ENCODE measurements at places on chromosomes 4 and X.

DNA sequence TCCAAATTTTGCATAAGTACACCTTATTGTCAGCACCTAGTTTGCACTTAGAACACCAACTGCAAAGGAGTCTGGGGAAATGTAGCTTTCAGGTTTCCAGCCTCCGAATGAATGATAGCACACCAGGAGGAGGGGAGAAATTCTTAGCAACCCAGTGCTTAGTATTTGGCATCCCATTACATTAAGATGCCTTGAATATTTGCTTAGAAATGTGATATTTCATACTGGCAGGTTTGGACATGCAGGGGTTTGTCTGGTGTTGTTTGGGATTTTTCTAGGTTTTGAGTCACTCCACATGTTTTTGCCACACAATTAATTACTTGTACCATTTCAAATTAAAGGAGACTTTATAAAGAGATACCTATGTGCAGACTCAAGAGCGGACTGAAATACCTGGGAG is 60.3 kb upstream of the CAMK2D start:
- DNase-seq: no peak

GRCh38 chr4:165131247-165131832 is 18.7 kb upstream of the TMEM192 start:
- no peak for DNase-seq

- no peak for DNase-seq
Observed at GRCh38 chr4:140884431-140885058, 128.4 kb upstream of the TBC1D9 start.

DNA sequence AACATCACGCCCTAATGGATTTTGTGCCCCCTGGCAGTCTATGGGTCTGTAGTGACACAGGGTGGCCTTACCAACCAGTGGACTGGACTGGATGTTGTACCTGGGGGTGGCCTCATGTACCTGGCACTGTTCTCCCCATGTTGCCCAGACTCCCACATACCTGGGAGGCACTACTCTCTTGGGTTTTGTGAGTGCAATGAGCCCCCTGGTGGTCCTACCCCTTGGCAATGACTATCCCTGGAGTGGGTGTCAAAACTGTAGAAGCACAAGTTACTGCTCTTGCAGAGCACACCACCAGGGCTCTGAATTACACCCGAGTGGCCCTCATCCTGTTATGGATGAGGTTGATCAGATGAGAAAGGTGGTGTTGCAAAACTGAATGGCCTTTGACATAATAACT is 57.8 kb upstream of the CCDC149 start:
- no peak for DNase-seq

GRCh38 chr4:110055158-110055768 is 142.6 kb downstream of the EGF start:
- no peak for DNase-seq

DNA sequence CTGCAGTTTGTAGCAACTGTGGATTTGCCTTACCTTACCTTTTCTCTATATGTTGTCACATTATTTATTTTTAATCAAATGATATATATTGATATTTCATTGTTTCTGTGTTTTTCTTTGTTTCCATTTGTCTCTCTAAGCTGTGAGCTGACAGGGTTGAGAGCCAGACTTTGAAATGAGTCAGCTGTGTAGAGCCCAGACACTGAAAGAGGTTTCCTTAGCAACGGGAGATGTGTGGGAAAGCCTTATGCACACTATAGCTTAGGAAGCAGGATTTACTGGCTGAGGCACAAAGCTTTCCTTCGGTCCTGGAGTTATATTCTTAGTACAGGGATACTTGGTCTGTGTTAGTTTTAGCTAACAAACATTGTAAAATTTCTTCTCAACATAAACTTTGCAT is 192.2 kb downstream of the FGF13 start:
- no peak for DNase-seq

DNA sequence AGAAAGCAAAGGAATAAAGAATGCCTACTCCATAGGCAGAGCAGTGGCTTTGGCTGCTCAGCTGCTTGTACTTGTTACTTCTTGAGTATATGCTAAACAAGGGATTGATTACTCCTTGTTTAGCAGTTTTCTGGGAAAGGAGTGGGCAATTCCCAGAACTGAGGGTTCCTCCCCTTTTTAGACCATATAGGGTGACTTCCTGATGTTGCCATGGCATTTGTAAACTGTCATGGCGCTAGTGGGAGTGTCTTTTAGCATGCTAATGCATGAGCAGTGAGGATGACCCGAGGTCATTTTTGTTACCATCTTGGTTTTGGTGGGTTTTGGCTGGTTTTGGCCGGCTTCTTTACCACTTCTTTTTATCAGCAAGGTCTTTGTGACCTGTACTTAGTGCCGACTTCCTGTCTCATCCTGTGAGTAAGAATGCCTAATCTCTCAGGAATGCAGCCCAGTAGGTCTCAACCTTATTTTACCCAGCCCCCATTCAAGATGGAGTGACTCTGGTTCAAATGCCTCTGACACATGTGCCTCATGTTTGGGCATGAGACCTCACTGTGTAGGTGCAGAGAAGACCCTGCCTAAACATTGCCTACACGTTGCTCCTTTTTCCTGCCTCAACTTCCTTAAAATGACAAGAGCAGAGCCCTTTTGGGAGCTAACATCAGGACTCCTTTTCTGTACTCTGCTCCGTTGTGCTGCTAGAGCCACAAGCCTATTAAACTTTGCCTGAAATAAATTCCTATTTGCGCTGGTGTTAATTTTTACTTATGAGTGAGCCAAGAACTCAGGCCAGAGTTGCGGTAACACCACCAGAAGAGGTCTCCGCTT is 21.0 kb upstream of the UBA6 start:
- no peak for DNase-seq

- no peak for DNase-seq
Observed at GRCh38 chr4:112857461-112857860, 192.0 kb upstream of the ANK2 start.

DNA sequence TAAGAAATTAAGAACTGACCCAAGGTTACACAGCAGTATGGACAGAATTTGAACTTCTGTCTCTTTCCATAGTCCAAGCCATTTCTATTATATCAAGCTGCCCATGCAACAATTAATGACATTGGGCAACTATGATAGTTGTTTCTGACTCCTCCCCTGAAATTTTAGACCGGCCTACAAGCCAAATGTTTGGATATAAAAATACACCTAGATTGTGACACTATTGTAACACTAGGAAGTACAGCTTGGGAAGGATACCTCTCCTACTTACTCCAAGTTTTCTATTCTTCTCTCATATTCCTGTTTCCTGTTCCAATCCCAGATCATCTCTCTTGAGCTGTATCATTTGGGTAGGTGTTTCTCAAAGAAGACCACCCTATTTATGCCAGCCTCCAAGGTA is 43.5 kb downstream of the RCHY1 start:
- no peak for DNase-seq

DNA sequence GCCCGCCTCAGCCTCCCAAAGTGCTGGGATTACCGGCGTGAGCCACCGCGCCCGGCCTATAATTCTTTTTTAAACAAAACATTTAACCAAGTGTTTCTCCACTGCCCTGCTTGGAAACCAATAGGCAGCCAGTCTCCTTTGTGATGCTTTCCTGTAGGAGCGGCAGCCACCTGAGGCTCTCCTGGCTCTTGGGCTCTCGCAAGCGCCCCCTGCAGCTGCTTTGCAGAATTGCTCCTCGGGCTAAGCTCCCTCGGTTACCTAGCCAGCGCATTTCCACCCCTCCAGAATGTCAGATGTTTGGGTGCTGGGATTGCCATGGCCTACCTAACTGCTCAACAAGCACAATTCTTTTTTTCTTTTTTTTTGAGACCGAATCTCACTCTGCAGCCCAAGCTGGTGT is 7.7 kb downstream of the S100P start:
- no peak for DNase-seq

GRCh38 chr4:41787931-41788330 is 39.4 kb upstream of the PHOX2B start:
- no peak for DNase-seq

GRCh38 chr4:8283631-8284121 is 14.1 kb downstream of the HTRA3 start:
- DNase-seq: peak; percentile 85

DNA sequence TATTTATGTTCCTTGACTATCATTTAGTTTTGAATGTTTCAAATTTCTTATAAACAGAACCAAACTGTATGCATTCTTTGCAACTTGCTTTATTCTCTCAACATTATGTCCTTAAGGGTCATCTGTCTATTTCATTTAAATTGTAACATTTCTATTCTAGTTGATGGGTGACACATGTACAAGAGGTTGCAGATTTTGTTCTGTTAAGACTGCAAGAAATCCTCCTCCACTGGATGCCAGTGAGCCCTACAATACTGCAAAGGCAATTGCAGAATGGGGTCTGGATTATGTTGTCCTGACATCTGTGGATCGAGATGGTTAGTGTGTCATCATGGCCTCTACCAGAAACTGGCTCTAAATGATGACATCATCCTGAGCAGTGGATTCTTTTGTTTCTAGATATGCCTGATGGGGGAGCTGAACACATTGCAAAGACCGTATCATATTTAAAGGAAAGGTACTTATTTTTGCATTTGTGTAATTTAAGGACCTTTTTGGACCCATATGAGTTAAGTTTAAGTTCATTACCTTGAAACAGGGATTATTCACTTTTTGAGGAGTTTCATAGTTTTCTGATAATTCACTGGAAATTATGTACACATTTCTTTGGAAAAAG is 6.1 kb downstream of the LIAS start:
- no peak for DNase-seq

- DNase-seq: no peak
Observed at GRCh38 chr4:82053396-82053795, 320.4 kb downstream of the HNRNPD start.

- DNase-seq: no peak
Observed at GRCh38 chr4:98642991-98643426, 15.4 kb downstream of the TSPAN5 start.

GRCh38 chr4:103996637-103997036 is 276.9 kb upstream of the TACR3 start:
- no peak for DNase-seq

- no peak for DNase-seq
Observed at GRCh38 chr4:166174717-166175490, 301.9 kb downstream of the TLL1 start.

DNA sequence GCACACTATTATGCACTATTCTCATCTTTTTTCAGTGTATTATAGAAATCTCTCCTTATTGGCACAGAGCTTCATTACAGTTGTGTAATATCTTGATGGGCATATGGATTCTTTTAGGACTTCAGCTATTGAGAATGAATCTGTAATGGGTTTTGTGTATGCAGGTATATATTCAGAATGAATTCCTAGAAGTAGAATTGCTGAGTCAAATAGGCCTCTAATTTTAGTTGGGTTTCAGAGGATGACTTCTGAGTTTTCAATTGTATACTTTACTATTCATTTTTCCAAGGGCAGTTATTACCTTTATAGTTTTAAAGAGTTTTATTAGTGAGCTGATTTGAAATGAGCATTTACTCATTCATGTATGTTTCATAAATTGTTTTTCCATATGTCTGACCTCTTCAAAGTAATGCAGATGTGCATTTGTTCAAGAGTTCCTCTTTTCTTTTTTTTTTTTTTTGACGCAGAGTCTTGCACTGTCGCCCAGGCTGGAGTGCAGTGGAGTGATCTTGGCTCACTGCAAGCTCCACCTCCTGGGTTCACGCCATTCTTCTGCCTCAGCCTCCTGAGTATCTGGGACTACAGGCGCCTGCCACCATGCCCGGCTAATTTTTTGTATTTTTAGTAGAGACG is 19.5 kb downstream of the CASP6 start:
- no peak for DNase-seq

- no peak for DNase-seq
Observed at GRCh38 chrX:148507418-148507817, 7.0 kb downstream of the AFF2 start.

GRCh38 chrX:22689290-22689689 is 310.5 kb upstream of the DDX53 start:
- DNase-seq: no peak

DNA sequence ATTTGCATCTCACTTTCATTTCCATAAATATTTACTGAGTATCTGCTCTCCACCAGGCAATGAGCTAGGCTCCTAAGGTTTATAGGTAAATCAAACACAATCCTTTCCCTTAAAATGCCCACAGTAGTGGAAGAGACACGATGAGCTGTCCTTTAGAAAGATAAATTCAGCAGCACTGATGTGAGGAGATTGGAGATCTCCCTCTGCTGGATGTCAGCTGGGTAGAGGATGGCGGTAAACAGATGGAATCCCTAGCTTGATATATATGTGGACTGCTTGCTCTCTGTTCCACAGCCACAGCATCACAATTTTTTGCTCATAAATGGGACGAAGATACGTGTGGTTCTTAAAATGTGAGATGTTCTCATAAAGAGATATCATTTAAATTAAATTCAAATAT is 216.4 kb upstream of the RASGEF1B start:
- no peak for DNase-seq

- no peak for DNase-seq
Observed at GRCh38 chr4:190020790-190021717, 6.0 kb downstream of the FRG2 start.

GRCh38 chr4:136927172-136927571 is 605.1 kb downstream of the PCDH18 start:
- no peak for DNase-seq

DNA sequence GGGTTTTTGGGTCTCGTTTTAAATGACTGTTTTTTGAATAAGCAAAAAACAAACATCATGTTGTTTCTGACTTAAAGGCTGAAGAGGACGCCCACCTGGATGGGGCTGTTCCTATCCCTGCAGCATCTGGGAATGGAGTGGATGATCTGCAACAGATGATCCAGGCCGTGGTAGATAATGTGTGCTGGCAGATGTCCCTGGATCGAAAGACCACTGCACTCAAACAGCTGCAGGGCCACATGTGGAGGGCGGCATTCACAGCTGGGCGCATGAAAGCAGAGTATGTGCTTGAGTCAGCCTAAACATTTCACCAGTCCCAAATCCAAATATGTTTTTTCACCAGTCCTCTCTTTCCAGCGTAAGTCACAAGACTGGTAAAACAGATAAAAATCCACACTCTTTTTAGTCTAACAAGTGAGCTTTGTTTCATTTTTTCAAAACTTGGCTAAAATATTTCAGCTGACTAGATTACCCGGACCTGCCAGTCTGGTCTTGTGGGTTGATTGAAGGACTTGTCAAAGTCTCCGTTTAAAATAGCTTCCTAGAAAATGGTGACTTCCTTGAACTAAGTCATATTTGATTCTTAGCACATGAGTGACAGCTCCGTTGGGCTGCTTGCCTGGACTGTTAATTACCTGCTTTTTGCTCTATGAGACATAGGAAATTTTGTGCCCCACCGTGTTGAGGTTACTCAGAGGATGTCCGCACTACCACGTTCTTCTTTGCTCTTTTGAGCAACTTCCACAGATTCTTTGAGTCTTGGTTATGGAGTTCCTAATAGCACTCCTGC is 20.8 kb downstream of the ENOPH1 start:
- no peak for DNase-seq

GRCh38 chrX:10615931-10616774 is 4.2 kb downstream of the MID1 start:
- no peak for DNase-seq

GRCh38 chr4:88792268-88792781 is 94.7 kb upstream of the NAP1L5 start:
- DNase-seq: no peak
